ENCODE measurements at places on chromosomes 5 and 9.

DNA sequence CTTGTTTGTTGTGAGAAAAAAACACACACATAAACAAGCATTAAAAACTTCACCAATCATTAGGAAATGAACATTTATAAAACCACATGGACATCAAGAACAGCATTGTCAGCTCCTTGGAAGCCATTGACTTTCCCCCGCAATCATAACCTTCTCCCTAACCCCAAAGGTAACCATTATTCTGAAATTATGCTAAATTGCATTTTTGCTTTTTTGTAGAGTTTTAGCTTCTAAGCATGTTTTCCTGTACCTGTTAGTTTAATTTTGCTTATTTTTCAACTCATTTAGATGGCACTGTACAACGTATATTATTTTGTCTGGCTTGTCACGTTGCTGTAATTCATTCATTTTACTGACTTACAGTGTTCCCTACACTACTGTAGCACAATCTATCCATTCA, 36.8 kb downstream of the PDE6A start:
- DNase-seq, result no peak

- DNase-seq, result no peak
These were observed 6.3 kb downstream of the ANXA6 start for GRCh38 chr5:151151263-151151660.

GRCh38 chr5:174734571-174735497, 10.5 kb downstream of the MSX2 start:
- DNase-seq, result no peak

GRCh38 chr9:136385015-136385414, 11.5 kb upstream of the CARD9 start:
- DNase-seq, result no peak

GRCh38 chr5:93130624-93131490, 450.2 kb downstream of the NR2F1-AS1 start:
- DNase-seq, result peak; percentile 72

GRCh38 chr9:86965636-86966395, 18.5 kb upstream of the GAS1 start:
- DNase-seq, result peak; percentile 80

GRCh38 chr9:124284940-124285441, 27.2 kb downstream of the NEK6 start:
- DNase-seq, result peak; percentile 96

- peak; percentile 35 for DNase-seq
These were observed 13.8 kb upstream of the ZNF300 start for GRCh38 chr5:150918613-150919012.

- DNase-seq, result no peak
These were observed 180.6 kb downstream of the CACNA1B start for GRCh38 chr9:138058181-138058580.

- peak; percentile 83 for DNase-seq
These were observed 289.4 kb downstream of the EFNA5 start for GRCh38 chr5:107381189-107381856.

DNA sequence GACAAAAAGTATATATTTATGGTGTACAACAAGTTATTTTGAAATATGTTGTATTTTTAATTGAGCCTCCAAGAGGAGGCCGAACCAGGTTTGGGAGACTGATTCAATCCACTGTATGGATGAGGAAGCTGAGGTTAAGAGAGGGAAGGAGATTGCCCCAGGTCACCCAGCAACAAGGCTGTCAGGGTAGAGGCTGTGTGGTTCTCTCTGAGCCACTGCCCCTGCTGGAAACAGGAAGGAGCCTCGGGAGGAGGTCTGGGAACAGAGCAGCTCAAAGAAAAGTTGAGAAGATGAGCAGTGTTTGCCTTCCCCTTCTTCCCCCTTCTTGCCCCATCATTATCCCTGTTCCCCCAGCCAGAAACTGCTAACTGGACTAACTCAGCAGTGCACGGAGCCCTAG, 6.6 kb upstream of the FAT2 start:
- DNase-seq, result no peak

DNA sequence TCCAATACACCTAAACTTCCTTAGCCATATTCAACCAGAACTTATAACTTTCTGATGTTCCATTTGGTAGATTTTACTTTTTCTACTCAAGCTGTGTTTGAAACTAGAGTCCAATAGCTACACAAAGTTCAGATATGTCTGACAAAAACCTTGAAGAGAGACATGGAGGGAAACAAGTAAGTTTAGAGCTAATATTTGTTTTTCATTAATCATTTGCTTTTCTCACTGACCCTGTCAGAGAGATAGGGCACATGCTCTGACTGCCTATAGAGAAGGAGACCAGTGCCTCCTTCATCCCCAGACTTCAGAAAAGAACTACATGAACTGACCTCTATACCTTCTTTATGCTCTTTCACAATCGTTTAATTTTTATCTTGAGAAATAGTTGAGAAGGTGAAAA, 157.0 kb upstream of the PPP1R2B start:
- DNase-seq, result no peak

DNA sequence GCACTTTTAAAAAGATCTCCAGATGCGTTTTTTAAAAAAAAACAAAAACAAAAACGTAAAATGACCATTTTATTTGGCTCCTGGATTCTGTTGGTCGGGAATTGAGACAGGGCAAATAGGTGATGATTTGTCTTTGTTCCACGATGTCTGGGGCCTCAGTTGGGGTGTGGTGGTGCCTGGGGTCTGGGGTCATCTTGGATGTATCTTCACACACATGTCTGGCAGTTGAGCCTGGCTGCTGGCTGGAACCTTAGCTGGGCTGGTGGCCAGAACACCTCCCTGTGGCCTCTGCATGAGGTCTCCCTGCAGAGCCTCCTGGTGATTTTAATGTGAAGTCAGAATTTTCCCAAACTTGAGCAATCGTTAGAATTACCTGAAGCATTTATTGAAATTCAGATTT, 42.5 kb upstream of the BASP1 start:
- no peak for DNase-seq

DNA sequence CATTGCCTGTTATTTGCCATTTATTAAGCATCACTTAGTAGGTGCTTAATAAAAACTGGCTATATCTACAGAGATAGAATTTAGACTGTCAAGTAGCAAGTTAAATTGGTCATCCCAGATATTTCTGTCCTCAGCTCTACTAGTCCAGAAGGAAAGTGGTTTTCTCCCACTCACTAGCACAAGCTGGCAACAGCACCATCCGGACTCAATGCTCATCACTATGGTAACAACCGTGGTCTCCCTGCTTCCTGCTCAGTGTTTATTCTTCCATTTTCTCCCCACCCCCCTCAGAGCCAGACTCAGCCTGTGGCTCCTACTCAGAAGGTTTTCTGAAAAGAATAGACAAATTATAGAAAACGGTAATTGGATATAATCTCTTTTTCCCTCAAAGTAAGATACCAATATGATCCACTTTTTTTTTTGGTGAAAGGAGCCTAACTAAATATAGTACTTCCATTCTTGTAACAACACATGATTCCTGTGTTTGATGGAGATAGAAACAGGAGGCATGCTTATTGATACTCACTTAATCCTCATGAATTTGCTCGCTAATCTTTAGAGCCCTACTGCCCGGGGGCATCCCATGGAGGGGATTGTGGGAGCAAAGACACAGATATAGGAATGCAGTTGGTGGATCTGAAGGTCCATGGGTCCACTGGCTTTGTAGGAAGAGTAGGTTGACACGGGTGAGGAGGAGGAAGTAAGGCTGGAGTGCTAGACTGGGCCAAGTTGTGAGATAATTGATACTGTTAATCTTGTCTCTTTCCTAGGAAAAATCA, 191.4 kb downstream of the MAN2A1 start:
- DNase-seq, result no peak

- peak; percentile 58 for DNase-seq
These were observed 41.2 kb upstream of the SVEP1 start for GRCh38 chr9:110620726-110621125.

DNA sequence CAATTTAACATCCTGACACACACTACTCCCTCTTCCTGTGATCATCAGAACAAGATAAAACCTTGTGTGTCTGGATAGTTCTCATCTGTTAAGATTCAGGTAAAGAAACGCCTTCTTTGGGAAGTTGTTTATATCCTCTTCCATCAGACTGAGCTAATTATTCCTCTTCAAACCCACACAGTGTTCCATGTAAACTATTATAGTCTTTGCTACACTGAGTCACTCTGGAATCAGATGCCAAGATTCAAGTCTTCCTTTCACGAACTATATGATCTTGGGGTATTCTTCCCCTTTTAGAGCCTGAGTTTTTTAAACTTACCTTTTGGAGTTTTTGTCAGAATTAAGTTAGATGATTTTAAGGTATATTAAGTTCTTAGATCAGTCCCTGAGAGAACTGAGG, 2.0 kb downstream of the OR1J1 start:
- DNase-seq, result peak; percentile 16

GRCh38 chr9:25078202-25078601, 532.5 kb upstream of the IZUMO3 start:
- DNase-seq, result no peak

DNA sequence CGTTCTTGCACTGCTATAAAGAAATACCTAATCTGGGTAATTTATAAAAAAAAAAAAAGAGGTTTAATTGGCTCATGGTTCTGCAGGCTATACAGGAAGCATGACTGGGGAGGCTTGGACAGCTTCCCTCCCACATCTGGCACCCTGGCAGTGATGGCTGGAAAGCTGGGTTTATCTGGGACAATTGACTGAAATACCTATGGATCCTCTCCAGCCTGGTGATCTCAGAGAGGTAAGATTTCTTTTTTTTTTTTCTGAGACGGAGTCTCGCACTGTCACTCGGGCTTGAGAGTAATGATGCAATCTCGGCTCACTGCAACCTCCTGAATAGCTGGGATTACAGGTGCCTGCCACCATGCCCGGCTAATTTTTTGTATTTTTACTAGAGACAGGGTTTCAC, 22.7 kb upstream of the UGCG start:
- DNase-seq, result peak; percentile 55

Measured in AG10803 (cell line).